Erythroblast (primary cell): ENCODE measurements at places on chromosomes 16 and 17.

DNA sequence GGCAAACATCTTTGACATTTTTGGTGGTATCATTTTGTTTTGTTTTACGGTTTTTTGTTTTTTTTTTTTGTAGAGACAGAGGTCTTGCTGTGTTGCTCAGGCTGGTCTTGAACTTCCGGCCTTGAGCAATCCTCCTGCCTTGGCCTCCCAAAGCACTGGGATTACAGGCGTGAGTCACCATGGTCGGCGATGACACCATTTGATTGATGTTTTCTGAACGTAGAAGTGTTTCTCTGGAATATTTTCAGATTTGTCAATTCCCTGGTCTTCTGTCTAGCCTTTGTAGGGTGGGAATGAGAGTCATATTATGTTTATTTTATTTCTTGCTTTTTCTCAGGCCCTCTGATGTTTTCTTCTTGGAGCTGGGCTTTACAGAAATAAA is 32.2 kb upstream of the BRD7 start:
- DNase-seq = no peak

DNA sequence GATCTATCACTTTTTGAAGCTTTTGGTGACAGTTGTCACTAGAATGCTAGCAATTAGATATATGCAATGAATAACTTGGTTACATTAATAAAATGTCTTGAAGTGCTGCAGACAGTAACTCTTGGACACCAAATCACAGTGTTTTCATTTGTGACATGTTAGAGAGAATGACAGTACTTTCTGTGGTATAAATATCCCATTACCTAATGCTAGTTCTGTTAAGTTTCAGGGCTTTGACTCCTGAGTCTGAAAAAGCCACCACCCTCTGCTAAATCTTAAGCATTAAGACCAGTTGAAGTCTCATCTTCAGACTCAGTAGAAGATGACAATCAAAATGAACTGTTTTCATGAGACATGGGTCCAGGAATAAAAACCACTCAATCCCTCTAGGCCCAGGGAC is 10.6 kb upstream of the CPHXL2 start:
- no peak for DNase-seq

GRCh38 chr16:56787167-56787566 is 57.2 kb downstream of the NUP93 start:
- DNase-seq = no peak

GRCh38 chr17:67588326-67588725 is 129.4 kb upstream of the NOL11 start:
- DNase-seq = no peak

DNA sequence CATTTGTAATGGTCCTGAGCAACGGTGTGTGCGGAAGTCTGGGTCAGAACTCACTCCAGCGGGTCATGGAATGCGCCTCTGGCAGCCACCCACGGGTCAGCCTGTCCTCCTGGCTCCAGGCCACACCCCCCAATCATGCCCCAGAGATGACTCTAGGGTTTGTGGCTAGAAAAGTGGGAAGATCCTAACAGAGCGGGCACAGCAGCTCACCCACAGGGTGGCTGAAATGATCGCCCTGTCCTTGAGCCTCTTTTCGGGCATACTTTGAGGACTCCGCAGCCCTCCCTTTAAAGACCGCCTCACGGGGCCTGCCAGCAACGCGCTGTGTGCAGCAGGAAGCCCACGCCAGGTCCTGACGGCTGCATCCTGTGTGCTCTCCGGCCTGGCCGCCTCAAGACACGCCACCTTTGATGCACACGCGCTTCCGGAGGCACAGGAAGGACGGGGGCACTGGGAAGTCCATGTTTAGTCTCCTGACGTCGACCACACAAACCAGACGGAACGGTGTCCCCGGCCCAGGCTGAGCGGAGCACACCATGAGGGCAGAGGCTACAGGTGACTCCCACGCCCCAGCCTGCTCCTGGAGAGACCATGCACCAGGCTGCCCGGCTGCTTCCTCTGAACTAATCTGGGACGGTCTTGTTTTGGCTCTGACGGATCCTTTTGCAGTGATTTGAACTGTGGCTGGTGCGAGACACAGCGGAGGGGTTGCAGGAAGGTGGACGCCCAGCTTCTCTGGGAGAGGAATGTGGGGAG is 92.9 kb downstream of the TBC1D16 start:
- DNase-seq = no peak
